Uterus (tissue), 4 donors: ENCODE measurements at places on chromosomes 3 and 15.

DNA sequence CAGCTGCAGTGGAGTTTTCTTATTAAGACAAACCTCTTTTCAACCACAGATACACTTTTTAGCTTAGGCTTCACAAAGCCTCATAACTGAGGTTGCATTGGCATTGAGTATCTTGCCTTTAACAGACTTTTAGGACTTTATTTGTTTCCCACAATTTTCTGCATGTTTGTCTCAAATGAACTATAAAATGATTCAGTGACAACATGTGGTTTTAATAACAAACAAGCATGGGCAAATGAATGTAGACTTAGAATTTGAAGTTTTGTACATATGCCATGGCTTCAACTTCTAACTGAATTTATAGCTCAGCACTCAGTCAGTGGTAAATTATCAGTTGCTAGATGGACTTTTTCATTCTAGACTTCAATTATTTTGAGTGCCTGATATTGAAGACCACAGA lies 101.6 kb downstream of the SLC25A26 start:
- DNase-seq = no peak

GRCh38 chr3:120440001-120440703 lies 10.6 kb downstream of the FSTL1 start:
- no peak for DNase-seq

- DNase-seq = no peak
Observed at GRCh38 chr3:194139814-194140391, 4.0 kb downstream of the HES1 start.

GRCh38 chr3:27289769-27290413 lies 79.3 kb downstream of the NEK10 start:
- DNase-seq = no peak

DNA sequence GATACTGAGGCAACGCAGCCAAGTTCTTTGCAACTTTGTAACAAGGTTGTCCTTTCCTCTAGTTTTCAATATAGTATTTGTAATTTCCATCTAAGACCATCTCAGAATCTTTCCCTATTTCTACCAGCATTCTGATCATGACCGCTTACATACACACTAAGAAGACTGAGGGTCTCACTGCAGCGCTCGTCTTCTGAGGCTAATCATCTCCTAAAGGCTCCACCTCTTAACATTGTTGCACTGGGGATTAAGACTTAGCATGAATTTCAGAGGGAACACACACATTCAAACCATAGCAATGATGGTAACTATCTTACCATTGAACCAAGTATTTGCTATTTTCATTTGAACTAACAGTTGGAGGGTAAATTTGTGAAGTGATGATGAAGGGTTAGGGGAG lies 463.3 kb upstream of the CCDC54 start:
- no peak for DNase-seq

DNA sequence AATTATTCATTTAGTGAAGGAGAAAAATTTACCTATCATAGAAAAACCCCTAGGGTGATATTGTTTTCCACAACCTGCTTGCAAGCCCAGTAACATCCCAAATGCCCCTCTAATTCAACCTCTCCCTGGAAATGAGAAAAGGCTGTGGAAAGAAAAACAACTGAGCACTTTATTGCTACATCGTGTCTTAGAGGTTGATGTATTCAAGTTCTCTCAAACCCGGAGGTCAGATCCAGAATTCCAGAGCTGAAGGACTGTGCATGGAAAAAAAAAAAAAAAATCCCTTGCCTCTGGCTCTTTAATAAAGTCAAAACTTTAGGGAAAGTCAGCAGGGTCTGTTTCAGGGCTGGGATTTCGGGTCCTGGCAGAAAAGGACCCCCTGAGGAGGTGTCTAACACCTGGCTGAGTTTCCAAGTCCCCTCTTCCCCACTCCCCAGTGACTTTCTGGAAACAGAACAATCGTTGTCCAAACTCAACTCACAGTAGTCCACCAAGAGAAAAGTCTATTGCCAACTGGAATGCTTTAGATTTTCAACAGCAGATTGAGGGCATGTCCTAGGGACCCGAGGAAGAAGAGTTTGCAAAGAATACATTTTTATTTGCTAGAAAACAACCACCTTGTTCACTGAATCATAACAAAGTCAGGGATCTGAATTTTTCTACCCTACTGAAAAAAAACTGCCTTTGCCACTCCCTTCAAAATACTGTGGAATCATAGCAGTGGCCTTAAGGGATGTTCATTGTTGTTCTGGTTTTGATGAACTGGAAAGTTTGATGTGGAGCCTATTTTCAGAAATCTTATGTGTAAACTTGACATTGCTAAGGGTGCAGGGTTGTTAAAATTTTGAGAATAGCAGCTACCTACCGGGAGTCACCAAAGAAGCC lies 207.5 kb upstream of the ADAMTS9 start:
- no peak for DNase-seq

DNA sequence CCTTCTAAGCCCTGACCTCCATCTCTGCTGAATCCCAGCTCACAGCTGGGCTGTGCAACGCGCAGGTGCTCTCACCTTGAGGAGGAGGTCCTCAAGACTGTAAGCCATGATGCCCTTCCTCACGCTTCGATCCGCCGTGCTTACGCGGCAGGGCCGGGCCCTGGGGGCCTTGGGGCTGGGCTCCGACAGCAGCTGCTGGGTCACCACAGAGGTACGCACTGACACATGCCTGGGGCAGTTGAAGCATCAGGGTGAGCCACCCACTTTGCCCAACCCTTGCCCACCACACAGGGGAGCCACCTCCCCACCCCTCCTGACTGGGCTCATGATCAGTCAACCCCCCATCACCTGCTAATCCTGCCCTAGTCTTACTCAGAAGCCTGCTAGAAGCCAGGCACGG lies 3.1 kb downstream of the CIDEC start:
- DNase-seq = no peak
